ENCODE measurements at places on chromosomes 16 and 17. TPM values are rescaled to one million over a fixed set of nuclear protein-coding genes. Genes with fewer than 3 reads are reported as not detected.

The APRT gene
- 61.0 TPM for total RNA-seq

DNA sequence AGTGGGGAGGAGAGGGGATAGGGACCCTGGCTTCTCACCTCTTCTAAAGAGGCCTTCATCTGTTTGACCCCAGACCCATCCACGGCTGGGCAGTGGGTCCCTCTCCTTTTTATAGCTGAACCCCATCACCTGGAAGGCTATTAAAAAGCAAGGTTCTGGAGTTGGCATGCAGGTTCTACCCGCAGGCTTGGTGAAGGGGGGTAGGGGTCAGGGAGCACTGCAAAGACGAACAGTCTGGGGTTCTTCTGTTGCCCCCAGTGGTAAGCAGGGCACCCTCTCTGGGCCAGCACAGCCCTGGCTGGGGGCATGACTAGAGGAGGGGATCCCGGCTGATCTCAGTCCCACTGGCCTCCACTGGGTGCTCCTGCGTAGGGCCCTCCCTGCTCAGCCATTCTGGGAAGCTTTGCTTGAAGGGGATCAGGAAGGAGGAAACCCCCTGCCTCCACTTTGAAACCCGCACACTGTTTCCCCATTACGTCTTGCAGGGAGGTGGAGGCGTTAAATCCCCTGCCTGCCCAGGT lies 13.6 kb downstream of the CMIP start:
- no peak overlapping the region for H3K27ac ChIP-seq
- no peaks in the 10 kb centered on the region for H3K36me3 ChIP-seq
- H3K27me3 ChIP-seq = no peaks in the 10 kb centered on the region
- DNase-seq = no peak
- no peak overlapping the region for H3K4me3 ChIP-seq

GRCh38 chr17:75439287-75439686 lies 17.1 kb upstream of the TMEM94 start:
- no peak overlapping the region for H3K4me3 ChIP-seq
- DNase-seq = no peak
- H3K27ac ChIP-seq = no peak overlapping the region
- H3K4me1 ChIP-seq = peaks cover 7% of the 10 kb centered on the region
- H3K27me3 ChIP-seq = no peaks in the 10 kb centered on the region
- H3K36me3 ChIP-seq = no peaks in the 10 kb centered on the region

DNA sequence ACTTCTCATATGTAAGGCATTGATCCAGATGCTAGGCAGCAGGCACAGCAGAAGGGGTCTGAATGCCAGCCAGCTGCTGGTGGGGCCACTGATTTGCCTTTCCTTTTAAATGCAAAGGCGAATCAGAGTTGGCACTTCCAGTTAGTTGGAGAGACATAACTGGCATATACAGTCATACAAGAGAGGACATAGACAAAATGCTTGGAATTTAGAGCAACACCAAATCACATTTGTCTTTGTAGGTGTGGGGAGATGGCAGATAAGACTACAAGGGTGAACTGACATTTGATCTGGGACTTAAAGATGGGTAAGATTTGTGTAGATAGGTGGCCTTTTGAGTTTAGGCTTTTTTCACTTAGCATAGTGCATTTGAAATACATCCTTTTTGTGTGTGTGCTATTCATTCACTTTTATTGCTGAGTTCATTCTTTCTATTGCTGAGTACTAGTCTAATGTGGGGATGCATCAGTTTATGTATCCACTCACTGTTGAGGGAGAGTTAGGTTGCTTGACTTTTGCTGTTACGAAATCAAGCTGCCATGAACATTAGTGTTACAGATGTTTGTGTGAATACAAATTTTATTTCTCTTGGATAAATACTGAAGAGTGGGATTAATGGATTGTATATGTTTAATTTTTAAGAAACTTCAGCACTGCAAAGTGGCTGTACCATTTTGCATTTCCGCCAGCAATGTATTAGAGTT lies 74.1 kb downstream of the SPECC1 start:
- H3K4me1 ChIP-seq = no peaks in the 10 kb centered on the region
- no peaks in the 10 kb centered on the region for H3K36me3 ChIP-seq
- H3K27ac ChIP-seq = no peak overlapping the region
- no peaks in the 10 kb centered on the region for H3K27me3 ChIP-seq

The NIP7 gene
- 7.8 TPM for total RNA-seq

The RRAD gene
- 31.2 TPM for total RNA-seq

The GAS2L2 gene
- total RNA-seq = not detected

- peak overlapping the region; percentile 80 for H3K4me3 ChIP-seq
- H3K27me3 ChIP-seq = no peaks in the 10 kb centered on the region
- peak overlapping the region; percentile 93 for H3K27ac ChIP-seq
- DNase-seq = no peak
Observed at GRCh38 chr16:69340095-69340644, 598 bp downstream of the NIP7 start.

DNA sequence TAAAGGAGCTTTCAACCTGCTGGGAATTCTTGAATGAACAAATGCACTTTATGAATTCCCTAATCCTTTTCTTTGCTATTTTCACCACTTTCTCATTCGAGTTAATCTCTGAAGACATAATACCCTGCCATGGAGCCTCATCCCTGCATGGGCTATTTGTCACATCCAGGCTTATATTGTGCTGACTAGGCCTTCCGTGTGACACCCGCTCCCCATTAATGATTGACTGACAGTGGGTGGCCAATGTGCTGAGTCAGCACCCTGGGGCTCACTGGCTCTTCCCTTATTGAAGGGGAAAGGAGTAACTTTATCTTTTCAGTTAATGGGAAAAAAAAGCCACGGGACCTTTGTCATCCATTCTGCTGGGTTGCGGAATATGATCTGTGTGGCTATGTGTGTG lies 1024.8 kb upstream of the EEF2KMT start:
- no peaks in the 10 kb centered on the region for H3K4me1 ChIP-seq
- DNase-seq = no peak
- H3K36me3 ChIP-seq = no peaks in the 10 kb centered on the region

The LRRC75A gene
- 3.5 TPM for total RNA-seq

GRCh38 chr17:75001915-75002843 lies 10.3 kb upstream of the MRPL58 start:
- H3K4me1 ChIP-seq = no peaks in the 10 kb centered on the region
- no peak overlapping the region for H3K27ac ChIP-seq
- no peak for DNase-seq
- H3K36me3 ChIP-seq = peaks cover 54% of the 10 kb centered on the region
- no peak overlapping the region for H3K4me3 ChIP-seq
- H3K27me3 ChIP-seq = no peaks in the 10 kb centered on the region

The MRM1 gene
- 2.8 TPM for total RNA-seq

Data from sigmoid colon (tissue), 7 donors.